Activated CD4-positive, alpha-beta T cell treated with anti-CD3 and anti-CD28 coated beads for 24 hours (primary cell): ENCODE measurements at places on chromosomes 2 and 18.

DNA sequence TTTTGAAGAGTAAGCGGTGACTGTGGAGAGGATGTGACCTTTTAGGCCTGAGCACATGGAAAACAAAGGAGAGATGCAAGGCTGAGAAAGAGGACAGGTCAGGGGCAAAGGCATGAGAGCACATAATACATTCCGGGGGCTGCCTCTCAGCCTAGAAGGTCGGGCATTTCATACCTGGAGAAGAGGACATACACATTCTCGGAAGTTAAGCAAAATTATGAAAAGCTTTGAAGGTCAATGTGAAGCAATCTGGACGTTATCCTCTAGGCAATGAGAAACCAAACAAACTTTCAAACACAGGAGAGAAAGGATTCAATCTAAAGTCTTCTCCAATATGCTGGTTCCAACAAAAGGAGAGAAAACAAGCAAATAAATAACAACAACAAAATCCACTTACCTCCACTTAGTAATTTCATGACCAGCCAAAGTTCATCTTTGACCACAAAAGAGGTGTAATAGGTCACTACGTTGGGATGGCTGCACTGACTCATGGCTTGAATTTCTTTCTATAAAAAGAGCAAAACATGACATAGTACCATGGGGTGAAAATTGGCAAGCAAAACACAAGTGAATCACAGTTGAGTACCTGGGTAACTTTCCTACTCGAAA lies 80.4 kb downstream of the STK39 start:
- DNase-seq = no peak

GRCh38 chr2:125272651-125273050 lies 1247.6 kb downstream of the CNTNAP5 start:
- no peak for DNase-seq

DNA sequence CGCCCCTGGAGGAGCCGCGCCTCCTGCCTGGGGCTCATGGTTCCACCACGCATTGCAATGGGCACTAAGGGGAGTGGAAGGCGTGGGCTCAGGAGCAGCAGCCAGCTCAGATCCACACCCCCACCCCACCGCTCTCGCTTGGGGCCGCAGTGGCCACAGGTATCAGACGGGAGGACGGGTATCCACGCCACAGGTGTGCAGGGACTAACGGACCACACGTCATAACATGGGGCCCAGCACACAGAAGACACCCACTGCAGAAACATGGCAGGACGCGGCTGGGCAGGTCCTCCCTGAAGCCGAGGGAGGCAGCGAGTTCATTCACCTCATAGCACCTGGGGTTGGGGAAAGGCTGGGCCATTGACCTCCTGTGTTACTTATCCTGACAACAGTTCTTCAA lies 13.0 kb downstream of the HDAC4 start:
- no peak for DNase-seq

DNA sequence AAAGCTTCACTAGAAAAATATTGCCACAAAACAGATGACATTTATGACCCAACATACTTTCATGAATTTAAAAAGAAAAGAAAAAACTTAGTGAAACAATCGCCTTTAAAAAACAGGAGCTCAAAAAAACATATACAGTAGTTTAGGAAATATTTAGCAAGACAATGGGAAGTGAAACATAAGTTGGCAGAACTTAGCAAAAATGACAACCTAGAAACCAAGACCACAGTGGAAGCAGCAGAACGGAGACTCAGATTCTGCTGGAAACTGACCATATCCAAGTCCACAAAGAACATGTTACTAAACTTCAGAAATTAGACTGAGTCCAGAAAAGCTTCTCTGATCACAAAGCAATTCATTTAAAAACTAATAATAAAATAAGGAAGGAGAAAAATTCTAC lies 41.8 kb upstream of the CTAGE1 start:
- DNase-seq = no peak

DNA sequence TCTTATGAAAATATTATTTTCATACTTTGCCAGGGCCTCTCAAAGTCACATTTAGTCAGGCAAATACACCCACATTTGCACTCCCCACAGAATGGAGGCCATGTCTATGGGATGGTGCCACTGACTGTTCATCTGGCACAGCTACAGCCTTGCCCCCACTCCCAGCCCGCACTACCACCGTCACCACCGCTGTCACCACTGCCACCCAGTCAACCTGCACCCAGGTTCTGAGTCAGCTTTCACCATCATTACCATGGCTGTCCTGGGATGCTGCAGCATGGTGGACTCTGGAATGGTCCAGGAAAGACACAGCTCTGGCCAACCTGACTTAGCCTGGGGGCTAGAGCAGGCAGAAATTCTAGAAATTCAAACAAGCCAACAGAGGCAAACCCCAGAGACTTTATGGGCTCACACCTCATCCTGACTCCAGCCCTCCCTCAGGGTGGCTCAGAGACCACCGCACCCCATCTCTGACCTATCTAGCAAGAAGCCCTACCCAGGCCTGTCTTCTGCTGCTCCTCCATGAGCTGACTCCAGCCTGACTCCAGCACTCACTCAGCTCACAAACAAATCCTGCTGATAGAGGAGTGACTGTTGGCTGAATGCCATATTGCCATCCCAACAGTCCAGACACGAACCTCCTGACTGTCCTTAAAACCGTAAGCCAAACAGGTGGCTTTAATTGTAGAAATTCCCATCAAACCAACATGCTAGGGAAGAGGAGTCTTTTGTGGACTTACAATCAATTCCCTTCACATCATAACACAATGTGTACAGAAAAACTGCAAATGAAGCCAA lies 28.0 kb downstream of the DNER start:
- no peak for DNase-seq

- DNase-seq = no peak
Observed at GRCh38 chr2:161995553-161996016, 78.4 kb downstream of the DPP4 start.

DNA sequence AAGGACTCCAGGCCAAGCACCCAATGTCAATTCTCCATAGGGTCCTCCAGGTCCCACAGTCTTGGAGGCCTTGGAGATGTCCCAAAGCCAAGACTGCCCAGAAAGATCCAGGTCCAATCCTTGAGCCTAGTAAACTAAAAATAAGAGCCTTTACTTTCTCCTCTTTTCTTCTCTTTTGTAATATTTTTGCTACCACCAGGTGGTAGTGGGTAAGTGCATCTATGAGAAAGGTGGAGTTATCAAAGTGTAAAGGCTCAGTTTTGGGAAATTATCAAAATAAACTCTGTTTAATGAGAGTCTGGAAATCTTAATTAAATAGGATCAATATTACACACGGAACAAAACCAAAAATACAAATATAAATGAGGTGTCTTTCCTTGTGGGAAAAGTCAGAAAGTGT lies 276.4 kb downstream of the ALK start:
- no peak for DNase-seq

- DNase-seq = no peak
Observed at GRCh38 chr2:207202645-207203044, 36.9 kb upstream of the KLF7 start.

DNA sequence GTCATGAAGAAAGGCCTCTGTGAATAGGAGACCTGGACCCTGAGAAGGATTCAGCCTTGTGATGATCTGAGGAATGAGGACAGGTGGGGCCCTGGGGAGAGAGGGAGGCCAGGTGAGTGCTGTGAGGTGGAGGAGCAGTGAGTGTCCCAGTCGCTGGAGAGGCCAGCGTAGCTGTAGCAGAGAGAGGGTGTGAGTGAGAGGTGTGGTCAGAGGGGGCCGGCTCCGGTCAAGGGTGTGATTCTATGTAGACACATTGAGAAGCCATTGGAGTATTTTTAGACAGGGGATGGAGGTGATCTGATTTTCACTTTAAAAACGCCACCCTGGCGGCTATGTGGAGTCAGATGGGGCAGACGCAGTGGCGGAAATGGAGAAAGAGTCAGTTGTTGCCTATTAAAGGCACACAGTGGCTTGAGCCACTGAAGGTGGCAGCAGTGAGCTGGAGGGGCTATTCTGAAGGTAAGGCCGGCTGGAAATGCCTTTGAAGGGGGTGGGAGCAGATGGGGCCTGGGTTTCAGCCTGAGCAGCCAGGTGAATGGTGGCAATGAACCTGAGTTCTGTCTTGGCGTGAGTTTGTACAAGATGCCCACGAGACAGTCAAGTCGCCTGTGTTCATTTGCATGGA lies 55.6 kb downstream of the GREB1 start:
- no peak for DNase-seq

DNA sequence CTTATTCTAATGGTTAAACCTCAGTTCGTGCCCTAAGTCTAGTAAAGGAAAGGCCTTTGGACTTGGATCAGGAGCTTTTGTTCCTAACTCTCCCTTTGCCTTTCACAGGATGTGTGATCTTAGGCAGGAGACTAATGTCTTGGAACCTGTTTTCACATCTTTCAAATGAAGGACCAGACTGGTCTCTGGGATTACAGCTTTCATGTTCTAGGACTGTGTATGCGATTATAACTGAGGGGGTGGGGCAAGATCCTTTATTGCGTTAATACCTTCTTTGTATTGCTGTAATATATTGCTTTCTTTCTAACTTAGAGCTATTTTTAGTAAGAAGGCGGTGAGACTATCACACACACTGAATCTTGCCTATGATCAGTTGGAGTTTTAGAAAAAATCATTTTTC lies 368.1 kb downstream of the RPRM start:
- DNase-seq = no peak

GRCh38 chr2:74695663-74696062 lies 41.6 kb downstream of the SEMA4F start:
- DNase-seq = no peak

DNA sequence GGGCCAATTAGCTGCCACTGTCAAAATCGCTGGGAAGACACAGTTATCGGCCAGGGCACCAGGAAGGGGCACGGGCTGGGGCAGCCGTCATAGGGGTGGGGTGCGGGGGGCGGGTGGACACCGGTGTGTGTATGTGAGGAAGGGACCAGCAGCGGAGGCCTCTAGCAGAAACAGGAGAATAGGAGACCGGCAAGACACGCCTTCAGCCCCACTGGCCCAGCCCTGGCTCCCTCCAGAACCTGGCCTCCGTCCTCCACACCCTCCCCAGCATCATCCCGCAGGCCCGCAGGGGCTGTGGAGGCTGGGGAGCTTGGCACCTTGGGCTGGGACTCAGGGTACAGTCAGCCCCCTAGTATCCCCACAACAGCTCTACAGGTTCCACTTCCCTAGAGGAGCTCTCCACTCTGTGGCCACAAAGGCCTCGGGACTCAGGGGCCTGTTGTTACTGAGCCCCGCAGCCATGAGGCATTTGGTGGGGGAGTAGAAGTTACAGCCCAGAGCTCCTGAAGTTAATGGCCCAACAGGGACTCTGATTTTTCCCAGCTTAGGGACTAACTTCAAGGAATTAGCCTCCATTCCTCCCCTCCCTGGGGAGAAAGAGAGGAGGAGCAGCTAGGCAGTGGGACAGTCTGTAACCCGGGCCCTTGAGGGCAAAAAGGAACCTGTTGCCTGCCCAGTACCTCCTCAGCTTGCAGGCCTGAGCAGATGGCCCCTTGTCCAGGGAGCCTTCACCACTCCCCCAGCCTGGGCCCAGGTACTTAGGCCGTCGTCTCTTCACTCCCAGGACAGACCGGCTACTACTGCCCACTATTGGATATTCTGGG lies 19.9 kb downstream of the SH2D6 start:
- no peak for DNase-seq

- DNase-seq = no peak
Observed at GRCh38 chr2:4556135-4556896, 852.9 kb downstream of the DCDC2C start.

GRCh38 chr2:45568935-45569334 lies 42.1 kb downstream of the SRBD1 start:
- DNase-seq = no peak

GRCh38 chr18:50573679-50574078 lies 13.8 kb downstream of the MAPK4 start:
- no peak for DNase-seq

DNA sequence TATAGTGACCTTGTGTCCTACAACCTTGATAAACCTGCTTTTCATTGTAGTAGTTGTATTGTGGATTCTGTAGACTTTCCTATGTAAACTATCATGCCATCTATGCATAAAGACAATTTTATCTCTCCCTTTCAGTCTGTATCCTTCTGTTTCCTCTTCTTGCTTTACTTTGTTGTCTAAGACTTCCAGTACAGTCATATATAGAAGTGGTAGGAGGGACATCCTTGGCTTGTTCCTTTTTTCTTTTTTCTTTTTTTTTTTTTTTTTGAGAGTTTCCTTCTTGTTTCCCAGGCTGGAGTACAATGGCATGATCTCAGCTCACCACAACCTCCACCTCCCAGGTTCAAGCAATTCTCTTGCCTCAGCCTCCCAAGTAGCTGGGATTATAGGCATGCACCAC lies 39.7 kb downstream of the UBE2F start:
- DNase-seq = no peak

DNA sequence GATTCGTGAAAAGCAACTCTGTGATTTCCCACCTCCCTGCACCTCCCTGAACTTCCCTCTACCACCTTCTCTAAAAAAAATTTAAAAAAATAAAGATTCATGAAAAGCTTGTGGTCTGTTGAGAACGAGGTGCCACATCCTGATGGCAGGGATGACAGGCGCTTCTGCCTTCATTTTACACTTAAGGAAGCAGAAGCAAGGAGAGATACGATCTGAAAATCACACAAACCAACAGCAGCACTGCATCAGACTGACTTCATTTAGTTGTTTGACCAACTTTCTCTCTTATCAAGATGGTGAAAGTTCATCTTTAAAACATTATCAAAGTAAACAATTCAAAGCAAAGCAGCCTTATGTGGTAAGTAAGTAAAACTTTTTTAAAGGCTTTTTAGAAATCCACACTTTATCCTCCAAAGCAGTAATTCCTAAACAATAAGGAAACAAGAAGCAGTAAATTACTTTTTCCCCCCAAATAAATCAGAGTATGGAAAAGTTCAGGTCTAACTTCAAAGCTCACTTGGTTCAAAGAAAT lies 15.5 kb downstream of the WDFY1 start:
- DNase-seq = no peak

DNA sequence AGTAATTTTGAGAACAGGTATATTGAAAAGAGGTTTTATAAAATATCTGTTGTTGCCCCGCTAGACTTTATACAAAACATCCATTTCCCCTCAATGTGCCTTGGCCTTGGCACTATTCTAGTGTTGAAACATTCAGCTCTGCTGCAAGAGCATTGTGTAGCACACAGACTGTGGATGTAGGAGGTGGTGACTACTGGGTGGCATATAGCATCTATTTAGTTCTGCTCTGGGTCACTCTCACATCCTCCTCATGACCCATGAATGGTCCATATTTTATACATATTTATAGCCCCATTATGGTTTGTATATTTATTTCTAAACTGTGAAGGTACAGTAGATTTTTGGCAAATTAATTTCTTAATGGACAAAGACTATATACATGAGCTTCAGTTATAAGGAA lies 1022.0 kb upstream of the CELF4 start:
- DNase-seq = no peak

DNA sequence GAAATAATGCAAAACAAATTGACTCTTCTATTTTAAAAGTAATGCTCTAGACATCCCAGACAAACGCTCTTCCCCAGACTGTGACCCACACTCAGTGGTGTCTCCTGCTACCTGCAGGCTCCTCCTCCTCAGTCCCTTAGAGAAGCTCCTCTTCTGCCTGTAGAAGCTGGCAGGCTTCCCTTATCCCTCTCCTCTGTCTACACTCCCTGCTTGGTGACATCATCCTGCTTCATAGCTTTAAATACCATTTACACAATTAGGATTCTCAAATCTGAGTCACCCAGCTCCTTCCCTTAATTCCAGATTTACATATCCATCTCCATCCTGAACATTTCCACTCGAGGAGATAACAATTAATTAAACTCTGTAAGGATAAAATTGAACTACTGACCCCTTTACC lies 167.9 kb downstream of the FBXO15 start:
- DNase-seq = no peak
